ENCODE measurements at places on chromosomes 1 and 21.

- DNase-seq = no peak
Measured at GRCh38 chr1:46153228-46153627, 20.8 kb upstream of the PIK3R3 start.

GRCh38 chr1:6342056-6342455 is 51.5 kb downstream of the ACOT7 start:
- no peak for DNase-seq

GRCh38 chr1:211789641-211790464 is 40.7 kb downstream of the LPGAT1 start:
- DNase-seq = no peak

DNA sequence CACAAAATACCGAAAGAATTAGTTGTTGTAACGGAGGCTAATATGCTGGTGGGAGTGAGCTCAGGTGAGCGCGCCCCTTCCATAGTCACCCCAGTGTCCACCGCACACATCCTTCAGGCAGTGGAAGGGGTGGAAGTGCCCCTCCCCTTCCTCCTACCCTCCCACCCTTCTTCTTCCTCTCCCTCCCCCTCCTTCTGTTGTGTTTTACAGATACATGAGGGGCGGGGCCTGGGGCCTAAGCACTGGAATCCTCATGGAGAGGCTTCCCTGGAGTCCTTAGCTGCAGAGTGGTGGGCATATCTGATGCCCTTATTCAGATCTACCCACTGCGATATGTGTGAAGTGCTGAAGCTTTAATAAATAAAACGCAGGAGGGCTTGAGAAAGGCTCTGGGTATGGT is 10.3 kb upstream of the ADARB1 start:
- DNase-seq = no peak

DNA sequence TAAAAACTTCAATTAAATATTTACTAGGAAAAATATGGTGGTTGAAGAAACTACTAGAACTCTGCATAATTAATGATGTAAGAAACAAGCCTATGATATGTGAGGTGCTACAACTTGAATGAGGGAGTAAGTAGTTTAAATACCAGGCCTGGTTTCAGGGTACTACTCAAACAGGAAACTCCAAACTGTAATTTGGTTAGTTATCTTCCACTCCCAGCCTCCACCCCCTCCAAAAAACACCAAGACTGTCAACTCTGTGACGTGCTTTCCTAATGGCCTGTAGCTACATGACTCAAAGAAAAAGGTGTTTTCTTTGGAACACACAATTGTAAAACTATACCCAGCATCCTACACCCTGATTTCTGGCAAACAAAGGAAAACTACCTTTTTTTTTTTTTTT is 55.9 kb upstream of the RCC1 start:
- no peak for DNase-seq

Data from stimulated activated CD8-positive, alpha-beta memory T cell treated with anti-CD3 and anti-CD28 coated beads, Interleukin-7, amount 100 ng/mL, for 48 hours (primary cell).